Left kidney (tissue), 8 donors: ENCODE measurements at places on chromosomes 5 and 9. TPM values are rescaled to one million over a fixed set of nuclear protein-coding genes. Genes with fewer than 3 reads are reported as not detected.

DNA sequence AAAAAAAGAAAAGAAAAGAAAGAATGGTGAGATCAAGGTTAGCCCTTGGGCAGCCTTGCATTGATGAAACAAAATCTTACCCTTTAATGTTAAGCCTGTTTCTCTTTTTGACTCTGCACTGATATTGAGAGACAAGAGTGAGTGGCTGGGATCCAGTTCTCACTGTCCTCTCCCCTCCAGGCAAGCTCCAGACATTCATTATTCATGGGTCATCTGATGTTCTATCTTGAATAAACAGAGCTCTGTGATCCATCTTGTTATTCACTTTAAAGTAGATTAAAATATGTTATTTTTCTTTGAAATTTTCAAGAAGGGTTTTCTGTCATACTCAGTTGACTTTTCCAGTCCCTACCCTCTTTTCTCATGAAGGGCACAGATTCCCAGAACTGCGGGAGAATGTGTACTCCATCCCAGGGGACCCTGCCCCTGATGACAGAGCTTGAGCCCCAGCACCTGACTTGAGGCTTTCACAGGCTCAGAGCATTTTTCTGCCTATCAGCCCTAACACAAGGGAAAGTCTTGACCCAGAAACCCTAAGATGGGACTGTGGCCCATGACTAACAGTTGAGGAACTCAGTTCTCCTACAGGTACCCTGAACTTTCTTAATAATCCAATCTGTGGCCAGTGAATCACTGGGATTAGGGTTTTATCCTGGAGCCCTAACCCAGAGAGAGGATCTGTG lies 24.1 kb downstream of the ACTL7B start:
- DNase-seq: no peak

STKLD1 gene
- 4.4 TPM for polyA plus RNA-seq

- no peak for DNase-seq
These were observed 1236.0 kb downstream of the MAT2B start for GRCh38 chr5:164741376-164741775.

GRCh38 chr5:120139039-120139438 lies 325.1 kb upstream of the PRR16 start:
- no peak for DNase-seq
